ENCODE measurements at places on chromosomes 2 and 18. TPM values are rescaled to one million over a fixed set of nuclear protein-coding genes. Genes with fewer than 3 reads are reported as not detected.

TMEFF2 gene
- total RNA-seq: 1.5 TPM

MARCO gene
- total RNA-seq: not detected

CACNB4 gene
- total RNA-seq: 9.8 TPM

COLEC12 gene
- total RNA-seq: 4.0 TPM

SMYD1 gene
- 0.07 TPM for total RNA-seq

KLHL14 gene
- 1.9 TPM for total RNA-seq

ACTR3 gene
- 138 TPM for total RNA-seq

DNA sequence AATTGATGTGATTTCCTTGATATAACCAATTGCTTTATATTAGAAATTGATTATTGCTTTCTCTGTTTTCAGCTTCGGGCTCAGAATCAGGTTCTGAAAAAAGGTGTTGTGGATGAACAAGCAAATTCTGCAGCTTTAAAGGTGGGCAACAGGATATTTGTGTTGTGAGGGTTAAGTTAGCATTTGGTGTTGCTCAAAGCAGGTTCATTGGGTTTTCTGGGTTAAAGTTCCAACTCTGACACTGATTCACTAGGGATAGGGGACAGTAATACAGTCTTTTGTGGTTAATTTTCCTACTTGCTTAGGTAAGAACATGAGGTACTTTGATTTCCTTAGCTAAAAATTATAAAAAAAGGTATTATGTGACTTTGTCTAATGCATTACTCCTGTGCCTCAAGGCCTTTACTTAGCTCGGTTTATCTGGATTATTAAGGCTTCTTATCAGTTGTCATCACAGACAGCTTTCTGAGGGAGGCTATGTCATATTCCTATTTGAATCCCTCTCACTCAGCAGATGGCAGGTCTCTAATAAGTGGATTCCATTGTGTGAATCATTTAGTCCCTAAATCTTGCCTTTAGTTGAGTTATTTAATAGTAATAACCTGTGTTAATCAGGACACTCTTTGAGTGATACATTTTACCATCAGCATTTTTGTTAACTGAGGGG lies 78.9 kb upstream of the STON1 start:
- peaks cover 6% of the 10 kb centered on the region for H3K36me3 ChIP-seq
- no peak for DNase-seq
- no peaks in the 10 kb centered on the region for H3K27me3 ChIP-seq
- H3K4me3 ChIP-seq: no peak overlapping the region
- H3K27ac ChIP-seq: no peak overlapping the region
- H3K4me1 ChIP-seq: peaks cover 12% of the 10 kb centered on the region

DNA sequence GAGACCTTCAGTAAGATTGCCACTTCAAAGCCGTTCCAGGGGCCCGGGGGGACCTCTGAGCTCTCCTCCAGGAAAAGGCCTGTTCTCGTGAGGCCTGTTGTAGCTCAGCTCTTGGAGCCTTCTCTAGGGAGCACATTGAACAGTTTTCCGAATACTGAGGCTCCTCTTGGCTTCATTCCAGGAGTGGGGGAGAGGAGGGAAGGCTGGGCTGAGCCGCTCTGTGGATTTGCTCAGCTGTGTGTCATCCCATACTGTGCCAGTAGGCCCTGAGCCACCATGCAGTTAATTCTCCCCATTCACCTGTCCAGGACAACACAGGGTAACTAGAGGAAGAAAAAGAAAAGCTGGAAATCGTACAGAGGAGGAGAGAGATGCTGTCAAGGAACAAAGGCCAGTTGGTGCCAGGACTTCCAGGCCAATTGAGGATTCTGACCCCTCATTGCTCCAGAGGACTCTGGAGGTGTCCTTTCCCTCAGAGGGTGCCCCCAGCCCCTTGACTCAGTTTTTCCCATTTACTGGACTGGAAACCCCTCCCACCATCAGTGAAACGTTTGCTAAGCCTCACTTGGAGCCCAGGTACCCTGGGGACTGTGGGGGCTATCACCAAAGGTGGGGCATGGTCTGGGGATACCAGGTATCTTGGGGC lies 41.4 kb downstream of the HS1BP3 start:
- H3K36me3 ChIP-seq: no peaks in the 10 kb centered on the region
- H3K27ac ChIP-seq: no peak overlapping the region
- H3K4me3 ChIP-seq: no peak overlapping the region
- 0 out of 2 replicates have a peak, but pooled peaks cover 5% of the 10 kb centered on the region for H3K4me1 ChIP-seq
- H3K27me3 ChIP-seq: no peaks in the 10 kb centered on the region

DNA sequence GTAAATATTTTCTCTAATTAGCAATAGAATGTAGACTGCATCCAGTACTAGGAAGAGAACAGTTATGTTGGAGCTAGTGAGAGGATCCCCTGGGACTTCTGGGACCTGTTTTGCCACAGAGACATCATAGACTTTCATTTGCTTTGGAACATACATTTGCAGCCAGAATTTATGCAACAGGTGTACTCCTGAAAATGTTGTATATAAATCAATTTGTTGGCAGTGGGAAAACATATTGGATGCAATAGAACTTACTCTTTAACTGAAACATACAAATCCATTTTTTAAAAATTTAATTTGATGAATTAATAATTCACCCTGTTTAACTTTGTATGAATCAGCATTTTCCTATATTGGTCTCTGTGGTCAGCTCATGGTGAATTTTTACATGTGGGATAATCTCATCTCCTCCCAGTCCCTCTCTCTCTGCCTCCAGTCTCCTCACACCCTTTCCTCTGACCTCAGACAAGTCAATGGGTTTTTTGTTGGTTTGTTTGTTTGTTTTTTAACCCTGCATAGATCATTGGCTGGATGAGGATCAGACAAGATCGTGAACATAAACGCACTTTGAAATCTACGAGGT lies 263.0 kb downstream of the LPIN1 start:
- DNase-seq: no peak
- no peak overlapping the region for H3K4me3 ChIP-seq
- no peak overlapping the region for H3K27ac ChIP-seq
- no peaks in the 10 kb centered on the region for H3K27me3 ChIP-seq
- H3K4me1 ChIP-seq: no peaks in the 10 kb centered on the region

DNA sequence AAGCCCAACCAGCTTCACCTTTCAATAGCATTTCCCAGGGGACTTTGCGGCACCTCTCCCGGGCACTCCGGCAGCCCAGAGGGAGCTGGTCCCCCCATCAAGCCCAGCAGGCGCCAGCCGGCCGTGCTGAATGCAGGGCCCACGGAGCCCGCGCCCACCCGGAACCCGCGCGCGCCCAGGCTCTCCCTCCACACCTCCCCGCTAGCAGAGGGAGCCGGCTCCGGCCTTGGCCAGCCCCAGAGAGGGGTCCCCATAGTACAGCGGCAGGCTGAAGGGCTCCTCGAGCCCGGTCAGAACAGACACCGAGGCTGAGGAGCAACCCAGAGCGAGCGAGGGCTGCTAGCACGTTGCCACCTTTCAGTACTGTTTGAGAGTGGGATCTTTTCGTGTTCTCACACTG lies 300.8 kb downstream of the DSEL start:
- H3K4me1 ChIP-seq: no peaks in the 10 kb centered on the region
- H3K27ac ChIP-seq: no peak overlapping the region
- no peak for DNase-seq
- H3K27me3 ChIP-seq: no peaks in the 10 kb centered on the region
- H3K36me3 ChIP-seq: no peaks in the 10 kb centered on the region

DNA sequence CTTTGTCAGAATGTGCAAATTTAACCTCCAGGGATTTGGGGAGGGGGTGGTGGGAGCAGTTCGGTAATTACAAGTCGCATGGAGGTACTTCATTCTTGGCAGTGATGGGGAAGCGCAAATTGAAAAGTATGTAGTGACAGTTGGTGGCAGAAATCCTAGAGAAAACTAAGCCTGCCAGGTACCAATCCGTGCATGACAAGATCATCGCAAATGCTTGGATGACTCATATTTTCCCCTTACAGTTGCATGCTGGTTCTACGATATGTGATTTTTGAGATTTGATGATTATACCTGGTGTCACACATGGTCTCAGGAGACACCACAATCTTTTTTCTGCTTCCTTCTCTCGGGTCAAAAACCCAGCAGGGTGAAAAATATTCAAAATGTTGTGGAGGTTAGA lies 479.7 kb upstream of the ID2 start:
- DNase-seq: no peak
- H3K4me3 ChIP-seq: no peak overlapping the region
- peaks cover 3% of the 10 kb centered on the region for H3K36me3 ChIP-seq

DNA sequence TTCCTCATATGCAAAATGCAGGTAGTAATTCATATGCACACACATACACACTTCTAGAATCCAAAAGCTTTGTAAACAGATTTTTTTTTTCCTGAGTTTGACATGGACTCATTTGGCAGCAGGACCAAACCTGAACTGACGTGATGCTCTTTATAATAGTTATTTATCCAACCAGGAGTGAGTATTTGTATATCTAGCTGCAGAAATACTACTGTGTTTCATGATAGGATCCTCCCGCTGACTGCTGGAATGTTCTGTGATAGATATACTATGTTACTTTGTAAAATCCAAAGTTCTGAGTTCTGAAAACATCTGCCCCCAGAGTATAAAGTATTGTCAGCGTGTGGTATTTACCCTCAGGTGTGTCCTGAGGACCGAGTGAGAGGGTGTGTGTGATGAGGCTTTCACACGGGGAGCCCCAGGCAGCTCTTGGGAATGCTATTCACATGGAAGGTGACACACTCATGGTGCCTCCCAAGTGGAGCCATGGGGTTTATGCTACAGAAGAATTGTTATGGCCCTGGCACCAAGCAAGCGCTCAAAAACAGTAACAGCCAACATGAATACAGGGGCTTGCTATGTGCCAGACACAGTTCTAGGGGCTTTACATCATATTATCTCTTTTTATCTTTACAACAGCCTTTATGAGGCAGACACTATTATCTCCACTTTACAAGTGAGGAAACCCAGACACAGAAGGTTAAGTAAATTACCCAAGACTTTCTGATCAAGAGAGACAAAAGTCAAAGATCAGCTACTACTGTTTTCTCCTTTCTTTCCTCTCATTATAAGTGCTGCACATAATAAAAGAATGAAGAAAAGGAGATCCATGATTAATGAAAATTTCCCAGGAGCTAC lies 16.7 kb upstream of the TXNDC2 start:
- peaks cover 9% of the 10 kb centered on the region for H3K4me1 ChIP-seq
- H3K27ac ChIP-seq: no peak overlapping the region
- no peak for DNase-seq

- DNase-seq: no peak
- H3K4me3 ChIP-seq: no peak overlapping the region
- H3K27ac ChIP-seq: 0 out of 2 replicates have a peak overlapping the region, but pooled peaks have one; percentile 29
These were observed 126.0 kb downstream of the ZNF532 start for GRCh38 chr18:58990720-58991119.

- H3K36me3 ChIP-seq: no peaks in the 10 kb centered on the region
- DNase-seq: no peak
- no peak overlapping the region for H3K27ac ChIP-seq
These were observed 196.6 kb downstream of the AGPS start for GRCh38 chr2:177589186-177589585.

- no peak for DNase-seq
- no peaks in the 10 kb centered on the region for H3K27me3 ChIP-seq
- H3K27ac ChIP-seq: no peak overlapping the region
- H3K4me1 ChIP-seq: 0 out of 2 replicates have a peak, but pooled peaks cover 2% of the 10 kb centered on the region
- no peaks in the 10 kb centered on the region for H3K36me3 ChIP-seq
- no peak overlapping the region for H3K4me3 ChIP-seq
These were observed 3.1 kb downstream of the SP140L start for GRCh38 chr2:230329946-230330605.

DNA sequence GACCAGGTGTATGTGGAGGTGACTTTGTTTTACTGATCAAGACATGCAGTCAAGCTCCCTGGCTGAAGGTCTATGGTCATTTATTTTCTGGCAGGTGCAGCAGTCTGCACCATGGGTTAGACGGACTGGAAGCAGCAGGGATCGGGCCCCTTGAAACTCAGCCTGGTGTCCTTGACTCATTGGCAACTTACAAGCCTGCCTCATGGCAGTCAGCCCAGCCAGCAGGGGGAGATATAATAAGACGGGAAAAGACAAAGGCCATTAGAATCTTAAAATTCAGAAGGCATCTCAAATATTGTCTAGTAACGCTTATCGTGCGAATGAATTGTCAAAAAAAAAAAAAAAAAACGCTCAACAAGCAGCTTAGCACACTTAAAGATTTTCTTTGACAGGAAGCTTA lies 308.2 kb downstream of the EN1 start:
- no peaks in the 10 kb centered on the region for H3K27me3 ChIP-seq
- no peaks in the 10 kb centered on the region for H3K4me1 ChIP-seq
- no peak overlapping the region for H3K4me3 ChIP-seq
- peak; percentile 78 for DNase-seq
- H3K36me3 ChIP-seq: no peaks in the 10 kb centered on the region

DNA sequence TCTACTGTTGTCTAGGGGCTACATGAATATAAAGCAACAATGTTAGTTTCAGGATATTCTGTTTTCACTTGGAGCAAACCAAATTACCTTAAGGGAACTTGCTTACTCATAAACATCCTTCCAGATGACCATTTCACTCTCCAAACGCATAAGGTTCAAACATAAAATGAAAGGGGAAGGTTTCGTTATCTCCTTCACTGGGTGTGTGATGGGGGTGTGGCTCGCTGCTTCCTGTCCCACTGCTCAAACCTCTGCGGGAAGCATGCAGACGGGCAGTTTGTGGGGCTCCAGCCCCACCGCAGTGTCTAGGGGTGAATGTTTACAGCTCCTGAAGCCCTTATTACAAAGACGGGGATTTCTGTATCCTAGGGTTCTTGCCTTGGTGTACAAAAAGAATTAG lies 1310.9 kb upstream of the TMEFF2 start:
- no peak overlapping the region for H3K27ac ChIP-seq
- H3K27me3 ChIP-seq: no peaks in the 10 kb centered on the region
- no peak for DNase-seq
- H3K4me1 ChIP-seq: no peaks in the 10 kb centered on the region
- no peaks in the 10 kb centered on the region for H3K36me3 ChIP-seq
- no peak overlapping the region for H3K4me3 ChIP-seq

- H3K27me3 ChIP-seq: no peaks in the 10 kb centered on the region
- DNase-seq: no peak
- no peak overlapping the region for H3K4me3 ChIP-seq
- H3K36me3 ChIP-seq: peaks cover 43% of the 10 kb centered on the region
These were observed 30.6 kb downstream of the HNRNPLL start for GRCh38 chr2:38572167-38572566.

- 0 out of 2 replicates have a peak overlapping the region, but pooled peaks have one; percentile 7 for H3K27ac ChIP-seq
- no peaks in the 10 kb centered on the region for H3K36me3 ChIP-seq
- peak; percentile 68 for DNase-seq
These were observed 29.0 kb upstream of the CFAP36 start for GRCh38 chr2:55490554-55490953.

- H3K36me3 ChIP-seq: no peaks in the 10 kb centered on the region
- 0 out of 2 replicates have a peak, but pooled peaks cover 3% of the 10 kb centered on the region for H3K4me1 ChIP-seq
- DNase-seq: no peak
- H3K27ac ChIP-seq: no peak overlapping the region
- no peaks in the 10 kb centered on the region for H3K27me3 ChIP-seq
These were observed 149.4 kb downstream of the TNS1 start for GRCh38 chr2:217853301-217853881.
